Activated T-helper 9 cell treated with anti-CD3 and anti-CD28 coated beads, Interleukin-2, amount 50 U/mL, for 16 hours (primary cell): ENCODE measurements at places on chromosomes 3 and 15.

DNA sequence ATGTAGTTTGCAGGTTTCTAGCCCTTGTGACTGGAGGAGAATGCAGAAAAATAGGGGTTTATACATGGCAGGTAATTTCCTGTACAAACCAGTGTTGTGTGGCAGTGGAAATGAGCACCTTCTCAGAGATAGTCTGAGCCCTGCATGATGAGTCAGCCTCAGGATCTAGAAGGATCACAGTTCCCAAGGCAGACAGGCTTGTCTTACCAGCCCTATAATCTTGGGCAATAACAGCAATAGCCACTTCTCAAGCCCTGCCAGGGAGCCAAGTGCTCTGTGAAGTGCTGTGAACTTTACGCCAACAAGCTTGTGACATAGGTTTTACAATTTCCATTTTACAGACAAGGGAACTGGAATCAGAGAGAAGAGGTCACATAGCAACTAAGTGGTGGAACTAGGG, 89.4 kb downstream of the CD47 start:
- no peak for DNase-seq

DNA sequence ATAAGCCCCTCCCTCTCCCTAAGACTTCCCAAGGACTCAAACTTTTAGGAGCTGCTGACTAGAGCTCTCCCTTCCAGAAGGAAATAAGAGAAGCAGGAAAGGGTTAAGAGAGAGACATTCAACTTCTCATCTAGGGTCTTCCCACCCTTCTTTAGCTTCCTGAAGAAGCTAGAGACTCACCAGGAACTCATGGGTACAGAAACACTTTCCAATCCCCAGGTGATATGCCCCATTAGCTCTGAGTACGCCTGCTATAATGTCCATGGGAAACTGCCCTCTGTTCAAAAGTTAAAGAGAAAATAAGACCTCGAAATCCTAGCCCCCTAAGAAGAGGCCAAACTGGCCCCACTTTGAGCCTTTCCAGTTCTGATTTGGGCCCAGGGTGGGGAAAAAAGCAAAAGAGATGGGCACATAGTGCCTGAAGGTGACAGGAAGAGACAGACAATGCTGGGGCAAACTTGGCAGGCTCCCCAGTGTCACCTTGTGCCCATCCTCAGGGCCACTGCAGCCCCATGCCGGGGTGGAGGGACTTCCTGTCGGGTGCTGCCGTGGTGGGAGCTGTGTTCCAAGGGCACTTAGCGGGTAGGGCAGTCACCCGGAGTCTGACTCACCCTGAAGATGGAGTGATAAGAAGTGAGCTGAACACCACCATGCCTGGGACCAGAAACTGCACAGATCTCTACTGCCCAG, 29.5 kb downstream of the CCDC12 start:
- DNase-seq: peak; percentile 55

GRCh38 chr15:59444081-59444835, 6.3 kb downstream of the FAM81A start:
- no peak for DNase-seq

GRCh38 chr3:84547971-84548970, 410.5 kb upstream of the CADM2 start:
- DNase-seq: no peak

GRCh38 chr15:72451224-72451623, 22.9 kb upstream of the ARIH1 start:
- DNase-seq: no peak

DNA sequence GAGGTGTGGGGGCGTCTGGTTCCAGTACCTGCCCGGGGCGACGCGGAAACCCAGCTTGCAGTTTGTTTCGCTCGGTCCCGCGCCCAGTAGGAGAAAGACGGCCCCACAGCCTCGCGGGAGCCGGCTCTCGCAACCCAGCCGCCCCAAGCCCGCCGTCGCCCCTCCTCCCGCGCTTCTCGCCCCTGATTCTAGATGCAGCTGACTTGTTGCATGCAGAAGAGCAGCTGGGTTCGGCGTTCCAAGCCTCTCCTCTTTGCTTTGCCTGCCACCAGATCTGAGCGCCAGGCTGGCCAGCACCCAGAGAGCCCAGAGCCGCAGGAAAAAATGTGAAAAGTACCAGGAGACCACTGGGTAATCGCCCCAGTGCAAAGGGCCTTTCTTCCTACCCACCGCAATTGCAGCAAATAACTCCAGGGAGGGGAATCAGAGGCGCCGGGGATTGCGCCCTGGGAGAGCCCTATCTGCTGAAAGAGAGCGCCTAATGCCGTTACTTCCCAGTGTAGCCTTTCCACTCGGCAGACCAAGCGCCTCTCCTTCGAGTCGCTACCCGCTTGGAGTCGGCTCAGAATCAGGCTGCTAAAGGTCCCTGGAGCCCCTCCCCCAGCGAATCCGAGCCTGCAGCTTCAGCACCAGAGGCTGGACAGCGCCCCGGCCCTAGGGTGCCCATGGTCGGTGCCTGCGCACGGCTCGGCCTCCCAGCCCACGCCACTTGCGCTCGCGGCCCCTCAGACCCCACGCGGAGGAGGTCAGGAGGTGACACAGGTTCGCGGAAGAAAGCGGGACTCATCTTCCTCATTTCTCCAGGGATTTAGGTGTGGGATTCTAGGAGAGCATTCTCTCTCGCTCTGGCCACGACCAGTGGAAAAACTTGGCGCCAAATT, 15.7 kb upstream of the AEN start:
- no peak for DNase-seq

GRCh38 chr3:47536967-47537366, 23.5 kb upstream of the ELP6 start:
- no peak for DNase-seq

- peak; percentile 6 for DNase-seq
Measured at GRCh38 chr15:78438619-78439285, 736 bp downstream of the IREB2 start.

- no peak for DNase-seq
Measured at GRCh38 chr3:78426454-78426853, 1341.3 kb downstream of the ROBO1 start.

GRCh38 chr15:40693904-40694687, 878 bp upstream of the RAD51 start:
- DNase-seq: no peak

DNA sequence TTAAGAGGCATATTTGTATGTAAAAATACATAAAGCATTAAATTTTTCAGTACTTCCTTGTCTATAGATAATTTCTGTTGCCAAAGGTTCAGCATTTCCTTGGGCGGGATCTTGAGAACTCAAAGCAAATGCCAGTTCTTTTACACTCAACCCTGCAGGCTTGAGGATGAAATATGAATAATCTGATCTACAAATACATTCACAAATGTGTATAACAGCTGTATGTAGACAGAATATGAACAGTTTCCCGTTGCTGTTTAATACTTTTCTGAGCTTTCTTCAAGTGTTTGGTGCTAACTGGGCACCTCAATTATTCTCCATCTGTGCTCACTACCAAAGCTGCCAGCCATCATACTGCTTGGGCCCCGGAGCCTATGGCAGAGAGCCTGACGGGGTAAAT, 661.3 kb downstream of the NLGN1 start:
- no peak for DNase-seq

DNA sequence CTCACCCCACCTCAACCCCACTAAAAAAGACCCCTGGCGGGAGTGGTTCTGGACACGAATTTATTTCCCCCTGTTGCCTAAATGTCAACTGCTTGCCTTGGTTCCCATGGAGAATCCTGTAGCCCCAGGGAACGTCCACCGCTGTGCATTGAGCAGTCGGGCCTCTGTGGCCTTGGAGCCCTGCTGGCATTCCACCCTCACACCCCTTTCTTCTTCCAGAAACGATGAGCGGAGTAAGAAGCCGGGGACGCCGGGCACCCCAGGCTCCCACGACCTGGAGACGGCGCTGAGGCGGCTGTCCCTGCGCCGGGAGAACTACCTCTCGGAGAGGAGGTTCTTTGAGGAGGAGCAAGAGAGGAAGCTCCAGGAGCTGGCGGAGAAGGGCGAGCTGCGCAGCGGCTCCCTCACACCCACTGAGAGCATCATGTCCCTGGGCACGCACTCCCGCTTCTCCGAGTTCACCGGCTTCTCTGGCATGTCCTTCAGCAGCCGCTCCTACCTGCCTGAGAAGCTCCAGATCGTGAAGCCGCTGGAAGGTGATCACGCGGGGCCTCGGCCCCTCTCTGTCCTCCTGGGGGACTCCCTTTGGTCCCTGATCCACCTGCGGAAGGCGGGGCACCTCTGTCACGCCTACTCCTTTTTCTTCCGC, 63.6 kb downstream of the CCK start:
- DNase-seq: no peak

GRCh38 chr3:165082650-165083049, 4.4 kb upstream of the SI start:
- no peak for DNase-seq

DNA sequence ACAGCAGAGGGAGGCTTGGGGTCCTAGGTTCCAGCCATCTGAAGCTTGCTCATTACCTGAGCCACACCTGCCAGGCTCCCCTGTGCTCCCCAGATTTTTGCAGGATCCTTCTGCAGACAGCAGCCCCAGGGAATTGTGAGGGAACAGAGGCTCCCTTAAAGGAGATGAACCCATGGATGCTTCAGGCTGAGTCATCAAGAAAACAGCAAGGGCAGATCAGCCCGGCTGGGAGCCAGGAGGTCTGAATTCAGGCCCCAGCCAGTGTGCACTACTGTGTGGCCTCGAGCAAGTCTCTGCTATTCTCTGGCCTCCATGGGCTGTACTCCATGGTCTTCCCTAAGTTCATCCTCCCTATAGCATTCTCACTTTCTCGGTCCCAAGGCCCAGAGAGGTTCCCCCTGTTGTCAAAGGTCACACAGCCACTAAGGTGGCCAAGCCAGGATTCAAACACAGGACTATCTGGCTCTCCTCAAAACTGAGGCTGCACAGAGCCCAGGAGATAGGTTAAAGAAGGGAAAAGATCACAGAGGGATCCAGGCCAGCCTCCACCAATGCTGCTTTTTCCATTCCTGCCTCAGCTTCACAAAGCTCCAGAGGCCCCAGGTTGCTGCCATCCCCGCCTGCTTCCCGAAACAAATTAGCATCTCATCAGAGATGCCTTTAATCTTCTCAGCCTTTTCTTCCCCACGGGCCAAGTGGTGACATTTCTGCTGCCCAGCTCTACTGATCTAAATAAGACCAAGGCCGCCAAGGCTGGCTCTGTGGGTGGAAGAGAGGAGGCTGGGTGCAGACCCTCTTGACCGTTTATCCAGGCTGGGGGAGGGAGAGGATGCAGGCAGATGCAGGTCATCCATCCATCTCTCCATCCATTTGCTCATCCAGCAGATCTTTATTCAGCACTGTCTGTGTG, 21.2 kb upstream of the GRIP2 start:
- DNase-seq: no peak

- no peak for DNase-seq
Measured at GRCh38 chr3:177681156-177681555, 483.9 kb upstream of the TBL1XR1 start.

DNA sequence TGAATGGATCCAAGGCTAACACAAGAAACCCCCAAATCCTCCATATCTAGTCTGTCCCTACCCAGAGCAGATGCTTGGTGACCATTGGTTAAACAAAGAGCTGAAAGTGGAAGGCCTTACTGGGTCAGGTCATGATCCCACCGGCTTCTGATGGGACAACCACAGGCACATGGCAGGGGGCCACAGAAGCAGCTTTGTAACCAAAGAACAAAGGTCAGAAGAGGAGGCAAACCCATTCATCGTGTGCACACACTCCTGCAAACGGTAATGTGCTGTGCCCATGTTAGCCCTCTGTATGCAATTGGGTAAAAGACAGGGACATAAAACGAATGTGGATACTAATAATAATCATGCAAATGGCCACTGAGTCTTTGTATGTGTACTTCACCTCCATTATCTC, 133.3 kb upstream of the SLC6A11 start:
- no peak for DNase-seq

DNA sequence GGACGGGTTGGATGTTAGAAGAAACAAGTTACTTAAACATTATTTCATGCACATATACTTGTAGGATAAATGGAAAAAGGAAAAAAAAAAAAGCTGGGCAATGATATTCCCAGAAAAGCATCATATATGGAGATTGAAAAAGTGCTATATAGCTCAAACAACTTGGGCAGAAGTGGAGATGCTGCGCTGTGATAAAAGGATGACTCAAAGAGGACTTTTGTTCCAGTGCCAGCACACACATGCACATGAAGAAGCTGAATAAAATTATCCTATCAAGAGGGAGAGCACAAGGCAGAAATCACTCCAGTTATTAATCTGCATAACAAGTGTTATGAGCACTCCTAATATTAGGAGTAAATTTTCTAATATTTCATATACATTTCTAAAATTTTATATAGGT, 30.9 kb downstream of the FRMD4B start:
- no peak for DNase-seq

- DNase-seq: no peak
Measured at GRCh38 chr15:87761736-87762509, 494.6 kb downstream of the NTRK3 start.

DNA sequence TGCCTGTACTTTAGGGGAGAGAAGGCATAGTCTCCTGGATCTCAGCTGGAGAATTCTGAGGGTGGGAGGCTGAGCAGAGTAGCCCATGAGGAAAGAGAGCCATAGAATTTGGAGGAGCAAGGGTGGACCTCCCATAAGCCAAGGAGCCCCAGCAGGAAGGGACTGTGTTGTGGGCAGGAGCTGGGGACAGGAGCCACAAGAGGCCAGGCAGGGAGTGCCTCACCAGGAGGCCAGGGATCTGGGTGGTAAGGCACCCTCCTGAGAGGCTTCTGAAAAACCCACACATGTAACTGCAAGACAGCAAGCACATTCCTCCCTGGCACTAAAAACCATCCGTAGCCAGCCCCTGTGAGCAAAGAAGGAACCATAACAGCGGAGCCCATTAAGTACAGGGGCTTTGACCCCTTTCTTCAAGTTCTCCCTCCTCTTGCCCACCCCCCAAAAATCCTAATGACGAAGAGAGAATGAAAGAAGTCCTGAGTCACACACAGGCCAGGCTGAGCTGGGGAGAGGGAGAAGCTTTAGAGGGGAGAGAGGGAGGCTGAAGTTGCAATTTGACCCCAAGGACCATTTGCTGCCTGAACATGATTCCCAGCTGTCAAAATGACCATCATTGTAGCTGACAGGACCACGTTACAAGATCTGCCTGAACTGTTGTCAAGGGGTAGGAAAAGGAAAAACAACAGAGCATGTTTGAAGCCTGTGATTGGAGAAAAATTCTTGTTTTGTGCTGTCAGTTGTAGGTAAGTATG, 82.6 kb downstream of the TRIM42 start:
- no peak for DNase-seq

DNA sequence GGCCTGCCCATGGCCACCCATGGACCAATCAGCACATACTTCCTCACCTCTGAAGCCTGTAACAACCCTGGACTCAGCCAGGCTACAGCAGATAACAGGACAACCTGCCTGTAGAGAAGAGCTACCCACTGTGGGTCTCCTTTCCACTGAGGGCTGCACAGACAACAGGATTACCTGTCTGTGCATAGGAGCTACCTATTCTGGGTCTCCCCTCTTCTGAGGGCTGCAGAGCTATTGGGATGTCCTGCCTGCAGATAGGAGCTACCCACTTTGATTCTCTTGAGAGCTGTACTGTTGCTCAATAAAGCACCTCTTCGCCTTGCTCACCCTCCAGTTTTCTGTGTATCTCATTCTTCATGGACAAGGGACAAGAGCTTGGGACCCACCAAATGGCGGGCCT, 23.8 kb upstream of the CHST2 start:
- no peak for DNase-seq
